Naive B cell (primary cell): ENCODE measurements at places on chromosomes 11 and 22. TPM values are rescaled to one million over a fixed set of nuclear protein-coding genes. Genes with fewer than 3 reads are reported as not detected.

The FREY1 gene
- polyA plus RNA-seq = not detected

The SMIM35 gene
- 0.77 TPM for polyA plus RNA-seq

The PELI3 gene
- 7.0 TPM for polyA plus RNA-seq

The IGHMBP2 gene
- 12.6 TPM for polyA plus RNA-seq

The SCUBE2 gene
- polyA plus RNA-seq = not detected

The PANX3 gene
- polyA plus RNA-seq = not detected

The C11orf86 gene
- polyA plus RNA-seq = not detected

The PDE2A gene
- not detected for polyA plus RNA-seq

The ANO3 gene
- not detected for polyA plus RNA-seq

The CECR2 gene
- 0.04 TPM for polyA plus RNA-seq

The KCNJ1 gene
- 0.64 TPM for polyA plus RNA-seq

The PLEKHA7 gene
- polyA plus RNA-seq = not detected

The TNNT3 gene
- not detected for polyA plus RNA-seq

The BARX2 gene
- polyA plus RNA-seq = not detected

The NXPE2 gene
- not detected for polyA plus RNA-seq

The UPK2 gene
- polyA plus RNA-seq = 0.35 TPM

The VPREB1 gene
- polyA plus RNA-seq = 6.7 TPM

The HBD gene
- not detected for polyA plus RNA-seq

The SCGB1D2 gene
- polyA plus RNA-seq = not detected

The DRD4 gene
- polyA plus RNA-seq = not detected

The HIPK3 gene
- 32.9 TPM for polyA plus RNA-seq

The MRPL17 gene
- 9.7 TPM for polyA plus RNA-seq

The KRTAP5-10 gene
- not detected for polyA plus RNA-seq

The CAVIN3 gene
- not detected for polyA plus RNA-seq

The MYOD1 gene
- not detected for polyA plus RNA-seq

The TTC36 gene
- not detected for polyA plus RNA-seq

The RBFOX2 gene
- not detected for polyA plus RNA-seq

The MN1 gene
- not detected for polyA plus RNA-seq

The P2RX3 gene
- not detected for polyA plus RNA-seq

The FAM181B gene
- polyA plus RNA-seq = not detected

The DCDC1 gene
- not detected for polyA plus RNA-seq

The MYBPC3 gene
- polyA plus RNA-seq = not detected

The CSF2RB gene
- 7.6 TPM for polyA plus RNA-seq

The HTR3B gene
- not detected for polyA plus RNA-seq

The SMPD1 gene
- polyA plus RNA-seq = 14.2 TPM

The UCP3 gene
- 0.31 TPM for polyA plus RNA-seq

The ZNF408 gene
- polyA plus RNA-seq = 10.6 TPM

The C11orf21 gene
- polyA plus RNA-seq = 15.4 TPM

The KRTAP5-11 gene
- polyA plus RNA-seq = not detected

The WBP2NL gene
- polyA plus RNA-seq = 3.0 TPM

The MYO18B gene
- not detected for polyA plus RNA-seq

The YPEL4 gene
- polyA plus RNA-seq = not detected

The TMEM138 gene
- 39.8 TPM for polyA plus RNA-seq

The LARGE2 gene
- 37.3 TPM for polyA plus RNA-seq
